Pulmonary artery endothelial cell (primary cell): ENCODE measurements at places on chromosomes 16 and 17.

DNA sequence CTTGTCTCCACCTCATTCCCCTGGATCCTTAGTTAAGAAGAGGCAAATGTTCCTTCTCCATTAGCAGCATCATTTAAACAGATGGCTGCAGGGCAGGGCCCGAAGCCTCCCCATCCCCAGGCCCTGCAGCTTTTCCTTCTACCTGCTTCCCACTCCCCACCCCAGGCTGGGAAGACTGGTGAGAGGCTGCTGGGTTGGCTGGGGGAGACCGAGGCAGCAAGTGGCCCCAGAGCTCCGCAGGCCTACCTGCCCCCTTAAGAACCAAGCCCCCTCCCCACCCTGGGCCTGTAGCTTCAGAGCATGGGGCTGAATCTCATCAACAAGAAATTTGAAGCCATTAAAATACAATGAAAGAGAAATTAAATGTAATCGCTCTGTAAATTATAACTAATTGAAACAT lies 22.1 kb upstream of the RPL38 start:
- DNase-seq: no peak

- DNase-seq: no peak
These were observed 8.6 kb upstream of the DUSP14 start for GRCh38 chr17:37481001-37481665.

GRCh38 chr16:5328546-5328945 lies 231.0 kb upstream of the EEF2KMT start:
- no peak for DNase-seq

GRCh38 chr16:30457256-30457655 lies 11.6 kb upstream of the SEPHS2 start:
- DNase-seq: no peak

- DNase-seq: no peak
These were observed 9.1 kb upstream of the CRYBA1 start for GRCh38 chr17:29237476-29238132.

DNA sequence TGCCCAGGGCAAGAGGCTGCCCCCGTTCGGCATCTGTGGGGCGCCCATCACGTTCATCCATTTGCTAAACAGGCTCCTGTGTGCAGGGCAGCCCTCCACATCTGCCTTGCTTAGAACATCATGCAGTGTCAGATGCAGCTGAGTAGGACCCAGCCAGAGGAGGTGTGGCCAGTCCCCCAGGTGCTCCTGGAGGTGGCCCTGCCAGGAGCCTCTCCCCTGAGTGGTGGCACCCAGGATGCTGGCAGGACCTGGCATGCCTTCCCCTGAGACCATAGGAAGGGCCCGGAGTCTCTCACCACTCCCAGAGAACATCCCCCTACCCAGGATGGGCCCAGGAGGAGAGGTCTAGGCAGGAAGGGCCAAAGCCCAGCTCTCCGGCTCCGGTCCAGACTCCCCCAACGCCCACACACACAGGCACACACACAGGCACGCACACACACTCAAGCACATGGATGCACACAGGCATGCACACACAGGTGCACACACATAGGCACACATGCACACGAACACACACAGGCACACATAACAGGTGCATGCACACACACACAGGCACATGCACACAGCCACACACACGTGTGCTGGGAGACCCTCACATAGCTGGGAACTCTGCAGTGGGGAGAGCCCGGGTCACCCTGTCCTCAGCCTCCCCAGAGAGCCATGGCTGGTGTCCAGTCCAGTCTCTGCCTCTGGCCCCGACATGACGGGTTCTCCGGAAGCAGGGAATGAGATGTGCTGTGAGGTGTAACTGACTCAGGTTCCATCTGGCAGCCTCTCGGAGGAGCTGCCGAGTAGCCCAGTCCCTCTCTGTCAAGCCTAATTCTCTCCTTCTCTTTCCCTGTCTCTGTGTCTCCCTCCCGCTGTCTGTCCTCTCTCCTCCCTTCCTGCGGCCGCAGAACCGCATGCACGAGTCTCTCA lies 74.6 kb downstream of the AMFR start:
- DNase-seq: no peak

DNA sequence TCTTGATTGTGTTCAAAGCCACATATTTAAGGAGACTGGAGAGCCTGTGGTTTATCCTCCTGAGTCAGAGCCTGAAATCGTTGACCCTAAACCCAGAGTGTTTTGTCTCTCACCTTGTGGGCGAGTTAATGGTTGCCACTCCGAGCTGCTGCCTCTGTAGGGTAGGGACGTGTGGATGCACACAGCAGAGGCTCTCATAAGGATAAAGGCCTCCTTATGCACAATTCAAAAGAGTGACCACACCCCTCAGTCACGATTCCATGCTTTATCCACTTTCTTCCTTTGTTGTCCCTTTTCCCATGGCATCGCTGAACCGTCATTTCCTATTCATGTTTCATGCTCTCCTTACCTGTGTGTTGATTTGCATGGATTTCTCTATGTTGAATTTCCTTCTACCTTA lies 805.0 kb upstream of the RBFOX1 start:
- DNase-seq: no peak

DNA sequence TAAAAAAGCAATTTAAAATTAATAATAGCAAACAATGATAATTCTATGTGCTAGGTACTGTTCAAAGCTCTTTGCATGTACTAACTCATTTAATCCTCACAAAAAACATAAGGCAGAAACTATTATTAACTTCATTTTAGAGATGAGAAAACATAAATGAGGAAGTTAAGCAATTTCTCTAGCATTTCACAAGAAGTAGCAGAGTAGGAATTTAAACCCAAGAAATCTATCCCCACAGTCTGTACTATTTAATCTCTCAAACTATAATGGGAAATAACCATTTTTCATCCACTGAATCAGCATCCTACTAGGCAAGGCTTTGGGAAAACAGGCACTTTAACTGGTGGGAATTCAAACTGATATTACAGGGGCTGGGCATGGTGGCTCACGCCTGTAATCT lies 42.2 kb upstream of the INTS2 start:
- no peak for DNase-seq

GRCh38 chr17:80445726-80446110 lies 30.7 kb downstream of the NPTX1 start:
- no peak for DNase-seq

GRCh38 chr17:45719335-45720071 lies 64.6 kb upstream of the CRHR1 start:
- DNase-seq: no peak

- DNase-seq: no peak
These were observed 29.7 kb downstream of the ABAT start for GRCh38 chr16:8704098-8704497.

DNA sequence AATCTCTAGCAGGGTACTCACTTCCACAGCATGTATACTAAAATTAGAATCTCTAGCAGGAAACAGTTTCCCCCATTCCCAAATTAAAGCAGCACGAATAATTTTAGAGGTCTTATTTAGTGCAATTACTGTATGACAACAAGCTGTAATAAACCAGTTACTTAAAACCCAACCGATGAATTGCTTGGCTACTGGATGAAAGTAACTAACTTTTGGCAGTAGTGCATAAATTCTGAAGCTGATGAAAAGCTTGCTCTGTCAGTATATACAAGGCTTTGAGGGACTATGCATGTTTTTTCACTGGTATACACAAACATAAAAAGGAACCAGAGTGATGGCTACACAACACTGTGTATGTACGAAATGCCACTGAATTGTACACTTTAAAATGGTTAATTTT lies 89.4 kb downstream of the CFDP1 start:
- no peak for DNase-seq

DNA sequence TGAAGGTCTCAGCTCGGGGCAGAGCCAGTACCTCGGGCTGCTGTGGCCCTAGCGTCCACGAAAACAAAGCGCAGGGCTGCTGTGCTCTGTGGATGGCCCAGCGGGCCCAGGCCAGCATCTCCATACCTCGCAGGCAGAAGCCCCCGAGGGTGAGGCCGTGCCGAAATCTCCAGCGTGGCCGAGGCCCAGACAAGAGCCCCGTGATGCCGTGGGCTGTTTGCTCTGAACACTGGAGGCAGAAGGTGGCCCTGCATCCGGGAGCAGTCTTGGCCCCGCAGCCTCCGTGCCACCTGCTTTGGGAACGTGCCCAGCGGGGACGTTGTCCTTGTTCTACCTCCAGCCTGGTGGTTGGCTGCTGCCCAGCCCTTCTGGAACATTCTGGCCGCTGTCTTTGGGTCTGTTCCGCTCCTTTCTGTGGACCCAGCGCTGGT lies 121.4 kb downstream of the BANP start:
- no peak for DNase-seq

DNA sequence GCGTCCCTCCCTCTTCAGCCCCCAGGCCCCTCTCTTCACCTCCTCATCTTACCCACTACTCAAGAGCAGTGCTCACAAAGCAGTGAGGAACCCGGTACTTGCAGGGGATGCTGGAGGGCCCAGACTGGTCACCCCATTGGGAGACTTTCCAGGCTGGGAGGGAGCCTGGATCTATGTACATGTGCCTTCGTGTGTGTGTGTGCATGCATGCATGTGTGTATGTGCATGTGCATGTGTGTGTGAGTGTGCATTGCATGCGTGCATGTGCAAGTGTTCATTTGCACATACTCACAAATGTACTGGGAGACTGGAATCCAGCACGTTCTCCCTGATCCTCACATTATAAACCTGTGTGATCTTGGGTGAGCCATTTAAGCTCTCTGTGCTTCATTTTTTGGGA lies 696.0 kb upstream of the EEF2KMT start:
- no peak for DNase-seq

GRCh38 chr16:8199390-8199789 lies 390.9 kb downstream of the TMEM114 start:
- no peak for DNase-seq

GRCh38 chr17:31798205-31798724 lies 60.8 kb downstream of the COPRS start:
- DNase-seq: no peak

- no peak for DNase-seq
These were observed 4.7 kb downstream of the IGSF6 start for GRCh38 chr16:21647562-21648164.

GRCh38 chr16:4570688-4571321 lies 14.7 kb downstream of the C16orf96 start:
- no peak for DNase-seq

GRCh38 chr16:79587897-79588296 lies 12.6 kb downstream of the MAF start:
- no peak for DNase-seq

GRCh38 chr17:82408288-82408937 lies 9.7 kb upstream of the HEXD start:
- no peak for DNase-seq

DNA sequence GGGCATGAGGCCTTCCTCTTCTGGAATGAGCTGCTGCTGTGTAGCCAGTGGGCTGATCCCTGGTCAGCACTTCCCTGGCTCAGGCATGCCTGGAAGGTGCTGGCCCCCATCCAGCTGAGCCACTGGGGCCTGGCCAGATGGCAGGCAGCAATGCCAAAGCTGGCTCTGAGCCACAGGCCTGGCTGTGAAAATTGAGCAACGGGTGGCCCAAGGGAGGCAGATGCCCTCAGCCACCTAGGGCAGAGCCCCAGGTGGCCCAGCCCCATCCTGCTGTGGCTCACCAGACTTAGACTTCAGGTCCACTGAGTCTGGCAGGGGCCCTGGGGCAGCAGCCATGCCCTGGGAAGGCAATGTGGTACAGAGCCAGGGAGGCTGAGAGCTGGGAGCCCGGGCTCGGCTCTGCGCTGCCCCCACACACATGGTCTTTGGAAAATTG lies 8.5 kb upstream of the CRHR1 start:
- no peak for DNase-seq
